Vagina (tissue), 2 donors: ENCODE measurements at places on chromosomes 3 and 15.

DNA sequence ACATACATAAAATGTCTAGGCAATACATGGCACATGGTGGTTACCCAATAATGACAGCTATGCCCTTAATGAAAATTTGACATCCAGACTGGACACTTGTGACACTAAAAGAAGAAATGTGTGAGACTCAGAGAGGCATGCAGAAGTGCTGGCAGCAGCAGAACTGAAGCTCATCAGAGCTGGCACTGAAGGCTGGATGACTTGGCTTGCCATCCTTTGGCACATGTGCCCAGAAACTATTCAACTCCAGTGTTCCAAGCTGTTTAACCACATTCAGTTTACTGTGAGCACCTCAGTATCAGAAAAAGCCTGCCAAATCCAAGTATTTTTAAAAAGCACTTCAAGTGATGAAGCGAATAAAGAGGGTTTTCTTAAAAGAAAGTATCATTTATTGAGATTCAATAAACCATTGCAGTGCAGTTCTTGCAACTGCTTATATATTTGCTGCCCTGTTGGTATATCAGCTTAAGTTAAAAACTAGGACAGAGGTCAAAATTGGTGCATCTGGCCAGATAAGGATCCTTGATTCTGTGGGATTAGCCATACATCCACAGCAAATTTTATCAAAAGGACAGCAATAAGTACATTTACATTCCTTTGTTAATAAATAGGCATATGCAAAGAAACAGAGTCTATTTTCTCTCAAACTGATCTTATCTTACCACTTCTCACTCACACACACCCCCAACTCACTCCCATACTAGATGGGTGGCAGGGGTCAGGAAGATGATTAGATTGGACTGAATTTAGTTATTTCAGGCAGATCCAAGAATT, 15.8 kb downstream of the IGSF11 start:
- no peak overlapping the region for H3K27ac ChIP-seq
- no peaks in the 10 kb centered on the region for H3K27me3 ChIP-seq
- H3K4me3 ChIP-seq = no peak overlapping the region

- H3K27ac ChIP-seq = no peak overlapping the region
- no peaks in the 10 kb centered on the region for H3K4me1 ChIP-seq
- H3K36me3 ChIP-seq = no peaks in the 10 kb centered on the region
- no peak for DNase-seq
- no peak overlapping the region for H3K4me3 ChIP-seq
These were observed 24.5 kb upstream of the LYZL4 start for GRCh38 chr3:42434777-42435380.

DNA sequence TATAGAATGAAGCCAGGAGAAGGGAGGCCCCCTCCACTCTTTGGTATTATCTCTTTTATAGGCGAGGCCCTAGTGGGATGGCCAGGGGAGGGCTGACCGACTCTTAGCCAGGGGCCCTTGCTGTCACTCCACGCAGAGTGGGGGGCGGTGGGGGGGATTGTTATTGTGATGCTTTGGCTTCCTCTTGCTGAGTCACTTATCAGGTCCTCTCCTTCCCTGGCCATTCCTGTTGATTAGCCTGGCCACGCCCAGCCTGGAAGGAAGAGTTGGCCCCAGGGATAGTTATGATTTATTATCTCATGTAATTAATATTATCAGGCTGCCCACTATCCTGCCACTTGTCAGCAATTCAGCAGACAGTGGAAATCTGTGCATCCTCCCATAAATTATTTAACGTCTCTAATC, 25.5 kb upstream of the SKOR1 start:
- H3K36me3 ChIP-seq = no peaks in the 10 kb centered on the region
- no peaks in the 10 kb centered on the region for H3K27me3 ChIP-seq
- H3K4me1 ChIP-seq = no peaks in the 10 kb centered on the region
- DNase-seq = no peak

DNA sequence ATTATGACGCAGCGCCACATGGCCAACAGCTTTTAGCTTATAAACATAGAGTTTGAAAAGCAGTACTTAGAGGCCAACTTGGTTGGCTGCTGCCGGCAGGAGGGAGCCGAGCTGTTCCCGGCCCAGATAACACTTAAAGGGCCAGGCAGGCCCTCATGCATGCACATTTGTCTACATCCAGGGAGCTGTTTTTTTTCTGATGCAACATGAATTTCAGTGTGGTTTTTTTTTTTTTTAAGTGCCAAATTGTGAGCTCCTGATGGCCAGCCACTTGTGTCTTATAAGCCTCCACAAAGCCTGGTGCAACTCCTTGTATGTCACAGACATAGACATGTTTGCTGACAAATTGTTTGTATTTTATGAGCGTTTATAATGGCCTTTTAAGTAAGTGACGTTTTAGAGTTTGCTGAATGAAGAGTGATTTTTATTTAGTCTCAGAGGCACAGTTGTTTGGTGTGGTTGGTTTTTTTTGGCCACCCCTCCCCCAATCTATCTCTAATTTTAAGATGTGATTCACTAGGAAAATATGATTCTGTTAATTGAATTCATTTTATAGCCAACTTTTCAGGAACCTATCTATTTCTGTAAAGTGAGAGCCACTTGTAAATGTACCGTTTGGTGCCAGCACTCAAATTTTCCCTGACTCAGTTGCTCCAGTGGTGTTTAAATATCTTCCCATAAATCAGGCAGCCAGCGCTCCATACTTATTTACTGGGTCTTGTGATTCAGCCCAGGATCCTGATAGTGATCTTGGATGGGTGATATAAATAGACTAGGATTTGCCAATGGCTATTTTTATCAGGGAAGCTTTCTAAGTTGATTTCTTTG, 134.3 kb downstream of the VGLL4 start:
- no peak for DNase-seq
- peak overlapping the region; percentile 79 for H3K27ac ChIP-seq
- no peaks in the 10 kb centered on the region for H3K36me3 ChIP-seq
- H3K4me1 ChIP-seq = peaks cover 46% of the 10 kb centered on the region
- no peaks in the 10 kb centered on the region for H3K27me3 ChIP-seq

- H3K27me3 ChIP-seq = no peaks in the 10 kb centered on the region
- H3K4me1 ChIP-seq = no peaks in the 10 kb centered on the region
- no peak for DNase-seq
- no peaks in the 10 kb centered on the region for H3K36me3 ChIP-seq
These were observed 82.5 kb downstream of the ECT2 start for GRCh38 chr3:172832983-172833382.

DNA sequence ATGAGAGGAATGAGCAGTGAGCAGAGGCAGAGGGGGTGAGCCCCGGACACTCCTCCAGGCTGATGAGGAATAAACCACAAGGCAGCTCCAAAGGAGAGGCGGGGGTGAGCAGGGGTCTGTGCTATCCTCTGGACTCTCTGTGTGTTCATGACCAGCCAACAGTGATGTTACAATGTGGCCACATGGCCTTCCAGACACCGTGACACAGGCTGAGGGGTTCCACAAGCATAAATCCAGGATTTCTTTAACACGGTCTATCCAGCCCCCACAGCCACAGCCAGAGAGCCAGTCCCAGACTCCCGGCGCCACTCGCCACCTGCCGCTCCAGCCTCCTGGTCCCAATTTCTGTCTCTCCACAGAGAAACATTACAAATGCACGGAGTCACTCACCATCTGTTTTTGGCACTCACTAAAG, 24.4 kb downstream of the XXYLT1 start:
- no peak overlapping the region for H3K4me3 ChIP-seq
- H3K27me3 ChIP-seq = no peaks in the 10 kb centered on the region
- DNase-seq = no peak

- no peak for DNase-seq
- no peaks in the 10 kb centered on the region for H3K27me3 ChIP-seq
- H3K4me1 ChIP-seq = no peaks in the 10 kb centered on the region
- H3K36me3 ChIP-seq = no peaks in the 10 kb centered on the region
- H3K4me3 ChIP-seq = no peak overlapping the region
These were observed 52.5 kb downstream of the RAB11A start for GRCh38 chr15:65921780-65922179.

DNA sequence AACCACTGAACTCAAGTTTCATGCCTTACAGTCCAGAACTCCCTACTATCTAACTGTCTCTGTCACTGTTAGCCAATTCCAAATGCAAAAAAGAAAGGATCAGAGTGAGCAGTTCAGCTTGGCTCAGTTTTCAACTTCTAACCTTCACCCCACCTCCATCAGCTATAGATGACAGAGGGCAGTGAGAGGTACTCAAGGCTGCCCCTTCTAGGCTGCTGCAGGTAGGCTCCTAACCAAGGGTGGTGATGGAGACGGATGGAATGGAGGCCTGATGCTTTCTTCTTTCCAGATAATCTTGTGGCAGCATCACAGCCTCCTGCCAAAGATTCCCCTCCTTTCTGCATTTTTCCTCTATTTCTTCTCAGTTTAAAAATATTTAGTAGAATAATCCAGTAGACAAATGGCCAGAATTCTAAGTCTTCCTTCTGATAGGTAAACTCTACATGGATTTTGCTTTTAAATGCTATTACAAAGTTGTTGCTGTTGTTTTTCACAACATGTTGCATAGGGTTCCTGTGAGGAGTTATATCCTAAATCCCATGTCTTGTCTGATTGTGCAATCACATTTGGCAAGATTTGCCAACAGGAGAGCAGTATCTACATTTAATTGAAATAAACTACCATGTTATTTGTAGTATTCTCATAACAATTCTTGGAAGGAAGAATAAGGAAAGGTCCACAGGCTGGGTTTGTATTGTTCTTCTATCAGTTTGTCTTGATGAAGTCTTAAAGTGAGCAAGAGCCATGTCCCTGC, 301.6 kb upstream of the TRIM42 start:
- DNase-seq = no peak
- H3K4me3 ChIP-seq = no peak overlapping the region
- H3K27ac ChIP-seq = no peak overlapping the region
- no peaks in the 10 kb centered on the region for H3K36me3 ChIP-seq
- no peaks in the 10 kb centered on the region for H3K4me1 ChIP-seq
- no peaks in the 10 kb centered on the region for H3K27me3 ChIP-seq

- H3K4me3 ChIP-seq = no peak overlapping the region
- no peaks in the 10 kb centered on the region for H3K27me3 ChIP-seq
- no peak for DNase-seq
These were observed 125.4 kb upstream of the SPATA16 start for GRCh38 chr3:173266441-173266840.

DNA sequence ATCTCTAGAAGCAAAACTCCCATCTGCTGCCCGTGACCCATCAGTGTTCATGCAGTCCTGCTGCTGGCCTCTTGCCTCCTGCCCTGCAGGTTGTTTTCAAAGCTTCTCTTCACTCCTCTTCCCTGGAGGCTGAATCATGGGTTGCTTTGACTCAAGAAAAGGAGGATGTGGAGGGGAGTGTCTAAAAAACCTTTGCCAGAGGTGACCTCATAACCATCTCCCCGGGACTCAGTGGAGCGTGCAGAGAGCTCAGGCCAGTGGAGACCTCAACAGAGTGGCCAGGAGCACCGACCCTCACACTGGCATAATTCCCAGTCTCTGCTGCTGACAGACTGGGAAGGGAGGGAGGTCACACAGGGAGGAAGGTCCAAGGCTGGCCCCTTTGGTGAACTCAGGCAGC, 60.9 kb upstream of the ITGA11 start:
- H3K4me1 ChIP-seq = peaks cover 15% of the 10 kb centered on the region
- H3K27me3 ChIP-seq = no peaks in the 10 kb centered on the region
- DNase-seq = no peak
- peak overlapping the region; percentile 50 for H3K27ac ChIP-seq
- no peak overlapping the region for H3K4me3 ChIP-seq

- no peaks in the 10 kb centered on the region for H3K27me3 ChIP-seq
- H3K4me1 ChIP-seq = no peaks in the 10 kb centered on the region
- no peak overlapping the region for H3K27ac ChIP-seq
- no peak overlapping the region for H3K4me3 ChIP-seq
- H3K36me3 ChIP-seq = no peaks in the 10 kb centered on the region
These were observed 419.0 kb downstream of the CNTN4 start for GRCh38 chr3:2517500-2518172.

DNA sequence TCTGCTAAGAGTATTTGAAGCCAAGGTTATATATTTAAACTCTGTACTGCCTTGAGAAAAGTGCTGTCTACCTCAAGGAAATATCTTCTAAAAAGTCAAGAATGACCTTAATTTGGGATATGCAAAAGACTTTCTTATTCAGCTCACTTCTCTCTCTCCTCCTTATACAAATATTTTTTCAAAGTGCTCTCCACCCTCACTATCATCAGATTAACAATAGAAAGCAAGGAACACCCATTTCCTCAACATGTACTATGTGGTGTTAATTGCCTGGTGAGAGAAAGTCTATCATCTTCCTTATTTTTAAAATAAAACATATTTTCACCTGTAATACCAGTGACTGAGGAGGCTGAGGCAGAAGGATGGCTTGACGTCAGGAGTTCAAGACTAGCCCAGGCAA, 44.4 kb upstream of the RSL24D1 start:
- H3K4me3 ChIP-seq = no peak overlapping the region
- H3K27me3 ChIP-seq = no peaks in the 10 kb centered on the region
- H3K36me3 ChIP-seq = no peaks in the 10 kb centered on the region
- peaks cover 4% of the 10 kb centered on the region for H3K4me1 ChIP-seq

GRCh38 chr3:43758592-43759225, 68.0 kb downstream of the ABHD5 start:
- no peak for DNase-seq
- H3K4me3 ChIP-seq = no peak overlapping the region
- peaks cover 10% of the 10 kb centered on the region for H3K4me1 ChIP-seq
- no peaks in the 10 kb centered on the region for H3K36me3 ChIP-seq

GRCh38 chr3:183295211-183295610, 42.2 kb downstream of the B3GNT5 start:
- DNase-seq = no peak
- no peak overlapping the region for H3K4me3 ChIP-seq
- H3K36me3 ChIP-seq = no peaks in the 10 kb centered on the region
- H3K4me1 ChIP-seq = peaks cover 18% of the 10 kb centered on the region

GRCh38 chr15:45640616-45641015, 5.8 kb downstream of the SQOR start:
- DNase-seq = no peak
- H3K27me3 ChIP-seq = no peaks in the 10 kb centered on the region
- no peaks in the 10 kb centered on the region for H3K36me3 ChIP-seq

- H3K4me1 ChIP-seq = peaks cover 4% of the 10 kb centered on the region
- no peak overlapping the region for H3K4me3 ChIP-seq
- H3K27ac ChIP-seq = no peak overlapping the region
These were observed 31.1 kb downstream of the FAH start for GRCh38 chr15:80183886-80184285.

GRCh38 chr15:89144491-89144890, 56.2 kb downstream of the ABHD2 start:
- H3K4me3 ChIP-seq = no peak overlapping the region
- DNase-seq = no peak
- H3K36me3 ChIP-seq = no peaks in the 10 kb centered on the region
- H3K27me3 ChIP-seq = no peaks in the 10 kb centered on the region
- peak overlapping the region; percentile 53 for H3K27ac ChIP-seq

- no peaks in the 10 kb centered on the region for H3K4me1 ChIP-seq
- no peak for DNase-seq
- no peaks in the 10 kb centered on the region for H3K36me3 ChIP-seq
- no peak overlapping the region for H3K4me3 ChIP-seq
These were observed 250.0 kb downstream of the PLOD2 start for GRCh38 chr3:145911016-145911415.

DNA sequence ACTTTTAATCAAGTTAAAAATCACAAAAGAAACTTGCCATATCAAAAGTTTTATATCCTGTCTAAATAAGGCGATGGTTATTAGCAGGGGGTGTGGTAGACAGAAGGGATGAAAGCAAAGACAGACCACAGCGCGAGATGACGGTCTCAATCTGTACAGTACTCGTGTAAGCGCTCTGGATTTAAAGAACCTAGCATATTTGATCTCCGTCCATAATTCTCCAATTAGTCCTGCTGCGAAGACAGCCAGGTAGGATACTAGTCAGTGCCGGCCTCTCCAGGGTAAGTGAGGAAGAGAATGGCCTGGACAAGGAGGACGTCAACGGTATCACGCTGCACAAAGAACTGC, 701 bp downstream of the SGO1 start:
- no peak overlapping the region for H3K27ac ChIP-seq
- peaks cover 16% of the 10 kb centered on the region for H3K4me1 ChIP-seq
- no peaks in the 10 kb centered on the region for H3K36me3 ChIP-seq
- no peaks in the 10 kb centered on the region for H3K27me3 ChIP-seq
